Glomerular endothelial cell (primary cell): ENCODE measurements at places on chromosomes 1 and 21. TPM values are rescaled to one million over a fixed set of nuclear protein-coding genes. Genes with fewer than 3 reads are reported as not detected.

Gene TRNP1
- total RNA-seq = 65.4 and 169 TPM in 2 replicates

Gene ZFYVE9
- total RNA-seq = 17.5 and 18.1 TPM in 2 replicates

Gene TMEM51
- 36.6 and 46.2 TPM in 2 replicates for total RNA-seq

Gene SOD1
- 157 and 228 TPM in 2 replicates for total RNA-seq

Gene AQP10
- total RNA-seq = not detected in 2 replicates

Gene ITGB2
- 0.93 TPM in 1 of 2 replicates, not detected in the other for total RNA-seq

Gene ESRRG
- total RNA-seq = 0.23 and 0.44 TPM in 2 replicates

Gene TRAPPC3
- 94.9 and 117 TPM in 2 replicates for total RNA-seq

Gene CFHR2
- total RNA-seq = not detected in 2 replicates

Gene PCP4L1
- total RNA-seq = not detected in 2 replicates

Gene SAMD11
- 2.0 TPM in 1 of 2 replicates, not detected in the other for total RNA-seq

Gene GUCA2B
- total RNA-seq = not detected in 2 replicates

Gene HSD3B1
- not detected in 2 replicates for total RNA-seq

Gene OR2W3
- 0.58 TPM in 1 of 2 replicates, not detected in the other for total RNA-seq

Gene FOXO6
- total RNA-seq = not detected in 2 replicates
